ENCODE measurements at places on chromosomes 5 and 9.

DNA sequence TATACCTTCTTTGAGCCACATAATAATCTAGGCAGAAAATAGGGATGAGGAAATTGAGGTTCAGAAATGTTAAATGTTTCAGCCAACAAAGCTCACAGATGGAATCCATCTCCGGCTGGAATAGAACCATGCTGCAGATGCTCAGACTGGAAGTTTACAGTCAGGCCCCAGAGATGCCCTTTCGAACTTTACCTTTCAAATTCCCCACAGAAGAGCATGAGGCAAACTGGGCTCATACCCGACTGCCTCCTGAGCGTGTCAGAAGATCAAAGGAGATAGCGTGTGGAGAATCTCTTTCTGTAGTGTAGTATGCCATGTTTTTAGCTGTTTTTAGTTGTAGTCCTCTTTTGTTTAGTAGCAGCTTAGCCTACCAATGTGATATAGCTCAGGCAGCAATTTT, 72.0 kb upstream of the DAP start:
- no peak for DNase-seq

DNA sequence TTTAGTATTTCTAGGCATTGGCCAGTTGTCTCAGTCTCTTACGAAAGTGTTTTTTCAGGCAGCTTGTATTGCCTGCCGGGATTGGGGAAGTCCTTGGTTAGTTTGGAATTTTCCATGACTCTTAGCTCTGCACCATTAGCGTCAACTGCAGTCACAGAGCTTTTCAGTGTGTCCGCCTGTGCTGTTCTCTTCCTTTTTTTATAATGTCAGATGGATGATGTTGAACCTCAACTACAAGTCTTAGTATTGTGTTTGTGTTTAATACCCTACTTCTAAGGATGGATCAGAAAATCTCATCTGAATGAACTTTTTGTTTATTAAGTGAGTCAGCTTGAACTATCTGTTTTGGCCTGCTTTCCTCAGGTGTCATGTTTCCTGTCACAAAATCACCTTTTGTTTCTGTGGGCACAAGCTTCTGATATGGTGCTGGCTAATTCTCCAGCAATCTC, 33.1 kb downstream of the ATP6V0E1 start:
- DNase-seq = no peak

DNA sequence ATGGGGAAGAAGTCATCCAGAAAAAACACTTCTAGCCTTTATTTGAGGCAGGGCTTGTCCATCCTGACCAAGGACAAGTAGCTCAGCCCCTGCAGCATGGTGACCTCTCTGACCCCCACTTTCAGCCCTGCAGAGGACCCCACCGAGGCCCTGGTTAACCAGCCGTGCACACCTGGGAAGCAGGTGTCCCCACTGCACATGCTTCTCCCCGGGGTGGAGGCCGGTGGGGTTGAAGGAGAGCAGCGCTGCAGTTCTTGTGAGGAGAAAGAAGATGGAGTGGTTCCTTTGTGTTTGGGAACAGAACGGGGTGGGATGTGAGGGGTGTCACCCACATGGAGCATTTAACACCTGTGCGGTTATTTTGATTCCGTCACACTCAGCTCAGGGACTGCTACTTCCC, 21.1 kb upstream of the ZBTB34 start:
- DNase-seq = no peak

DNA sequence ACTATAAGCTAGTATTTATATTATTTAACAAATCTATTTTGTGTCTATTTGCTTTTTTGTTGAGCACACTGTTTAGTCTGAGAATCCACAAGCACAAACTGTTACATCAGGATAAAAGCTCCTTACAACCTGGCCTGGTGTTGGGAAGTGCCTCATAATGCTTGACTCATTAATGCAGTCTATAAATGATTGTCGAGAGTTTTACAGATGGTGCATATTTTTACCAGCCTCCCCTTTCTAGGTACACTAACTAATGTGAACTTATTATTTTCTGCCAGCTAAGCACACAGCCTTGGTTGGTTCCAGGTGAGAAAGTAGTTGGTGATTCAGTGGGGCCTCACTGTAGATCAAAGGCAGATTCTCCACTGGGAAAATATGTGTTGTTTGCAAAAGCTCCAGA, 151.0 kb upstream of the ADAMTS16 start:
- DNase-seq = no peak

GRCh38 chr9:129381481-129381957, 203.5 kb upstream of the IER5L start:
- no peak for DNase-seq

GRCh38 chr5:139636207-139636792, 11.8 kb upstream of the CXXC5 start:
- DNase-seq = no peak

GRCh38 chr5:73896097-73896496, 270.1 kb downstream of the ARHGEF28 start:
- no peak for DNase-seq

DNA sequence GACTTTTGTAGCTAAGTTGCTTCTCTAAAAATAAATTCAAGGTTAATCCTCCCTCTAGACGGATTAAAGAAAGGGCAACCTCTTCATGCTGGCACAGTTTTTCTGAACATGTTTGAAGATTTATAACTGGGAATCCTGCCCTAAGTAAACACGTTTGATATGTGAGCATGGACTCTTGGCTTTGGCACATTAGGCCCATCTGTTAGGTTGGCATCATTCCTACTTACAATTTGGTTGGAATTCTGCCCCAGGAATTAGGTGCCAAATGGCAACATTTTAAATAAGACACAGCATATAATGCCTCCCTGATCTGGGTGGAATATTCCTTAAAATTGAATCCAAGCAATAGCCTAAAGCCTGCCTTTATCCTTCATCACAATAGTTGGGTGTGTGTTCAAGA, 372.3 kb upstream of the CDH18 start:
- no peak for DNase-seq
